ENCODE measurements at places on chromosomes 1 and 21. TPM values are rescaled to one million over a fixed set of nuclear protein-coding genes. Genes with fewer than 3 reads are reported as not detected.

LYSMD1 gene
- total RNA-seq: 14.0 TPM

LRP8 gene
- 4.4 TPM for total RNA-seq

CBR3 gene
- not detected for total RNA-seq

MCOLN2 gene
- total RNA-seq: 0.16 TPM

LCE3A gene
- total RNA-seq: not detected

NPPB gene
- total RNA-seq: 9.1 TPM

SFN gene
- total RNA-seq: 0.44 TPM

FAM177B gene
- not detected for total RNA-seq

AIM2 gene
- 2.1 TPM for total RNA-seq

GPR37L1 gene
- total RNA-seq: 0.04 TPM

DCST2 gene
- total RNA-seq: 2.2 TPM

DNA sequence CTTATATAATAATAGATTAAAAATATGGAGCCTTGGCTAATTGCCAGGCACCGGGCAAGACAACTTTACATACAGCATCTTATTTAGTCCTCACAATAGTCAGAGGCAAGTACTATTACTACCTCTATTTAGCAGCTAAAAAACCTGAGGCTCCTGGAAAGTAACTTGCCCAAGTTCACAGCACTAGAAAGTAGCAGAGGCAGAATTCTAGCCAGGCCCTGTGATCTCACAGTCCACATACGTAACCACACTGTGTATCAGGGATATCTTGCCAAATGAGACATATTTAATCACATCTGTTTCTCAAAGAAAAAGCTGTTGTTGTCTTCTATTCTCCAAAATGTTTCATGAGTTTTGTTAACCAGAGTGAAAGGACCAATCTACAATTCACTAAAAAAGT lies 378.5 kb downstream of the PLPP3 start:
- DNase-seq: no peak

- DNase-seq: no peak
Observed at GRCh38 chr1:152626744-152627143, 3.8 kb upstream of the LCE3A start.

DNA sequence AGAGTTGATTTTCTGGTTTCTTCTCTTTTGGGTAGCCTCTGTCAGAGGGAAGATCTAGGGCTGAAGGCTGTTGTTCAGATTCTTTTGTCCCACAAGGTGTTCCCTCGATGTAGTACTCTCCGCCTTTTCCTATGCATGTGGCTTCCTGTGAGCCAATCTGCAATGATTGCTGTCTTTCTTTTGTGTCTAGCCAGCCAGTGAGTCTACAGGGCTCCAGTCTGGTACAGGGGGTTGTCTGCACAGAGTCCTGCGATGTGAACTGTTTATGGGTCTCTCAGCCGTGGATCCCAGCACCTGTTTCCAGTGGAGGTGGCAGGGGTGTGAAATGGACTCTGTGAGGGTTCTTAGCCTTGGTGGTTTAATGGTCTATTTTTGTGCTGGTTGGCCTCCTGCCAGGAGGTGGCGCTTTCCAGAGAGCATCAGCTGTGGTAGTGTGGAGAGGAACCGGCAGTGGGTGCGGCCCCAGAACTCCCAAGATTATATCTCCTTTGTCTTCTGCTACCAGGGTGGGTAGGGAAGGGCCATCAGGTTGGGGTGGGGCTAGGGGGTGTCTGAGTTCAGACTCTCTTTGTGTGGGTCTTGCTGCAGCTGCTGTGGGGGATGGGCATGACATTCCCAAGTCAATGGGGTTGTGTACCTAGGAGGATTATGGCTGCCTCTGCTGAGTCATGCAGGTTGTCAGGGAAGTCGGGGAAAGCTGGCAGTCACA lies 81.3 kb upstream of the C21orf91 start:
- no peak for DNase-seq

- peak; percentile 27 for DNase-seq
Observed at GRCh38 chr1:202599669-202600431, 110.4 kb downstream of the SYT2 start.

DNA sequence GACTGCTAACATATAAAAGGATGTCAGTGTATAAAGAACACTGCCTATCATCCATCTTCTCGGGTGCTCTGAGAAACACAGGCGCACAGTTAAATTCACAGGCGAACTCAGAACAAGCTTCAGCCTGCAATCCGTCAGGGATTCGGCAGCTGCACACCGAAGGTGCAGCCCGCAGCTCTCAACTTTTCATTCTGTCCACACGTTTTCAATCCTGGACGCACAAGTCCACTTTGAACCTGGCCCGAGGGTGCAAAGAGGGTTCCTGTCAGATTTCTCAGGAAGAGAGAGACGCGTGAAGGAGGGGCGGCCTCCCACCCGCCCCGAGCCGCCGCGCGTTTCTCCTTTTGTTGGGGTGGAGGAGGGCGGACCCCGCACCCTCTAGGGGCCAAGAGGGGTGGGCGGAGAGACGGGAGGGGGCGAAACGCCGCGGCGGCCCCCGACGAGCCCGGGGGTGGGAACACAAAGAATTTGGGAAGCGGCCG lies 724 bp downstream of the DOCK7 start:
- no peak for DNase-seq

GRCh38 chr1:221230605-221231004 lies 351.4 kb downstream of the HLX start:
- no peak for DNase-seq

- no peak for DNase-seq
Observed at GRCh38 chr1:63824451-63824850, 50.6 kb downstream of the ROR1 start.

DNA sequence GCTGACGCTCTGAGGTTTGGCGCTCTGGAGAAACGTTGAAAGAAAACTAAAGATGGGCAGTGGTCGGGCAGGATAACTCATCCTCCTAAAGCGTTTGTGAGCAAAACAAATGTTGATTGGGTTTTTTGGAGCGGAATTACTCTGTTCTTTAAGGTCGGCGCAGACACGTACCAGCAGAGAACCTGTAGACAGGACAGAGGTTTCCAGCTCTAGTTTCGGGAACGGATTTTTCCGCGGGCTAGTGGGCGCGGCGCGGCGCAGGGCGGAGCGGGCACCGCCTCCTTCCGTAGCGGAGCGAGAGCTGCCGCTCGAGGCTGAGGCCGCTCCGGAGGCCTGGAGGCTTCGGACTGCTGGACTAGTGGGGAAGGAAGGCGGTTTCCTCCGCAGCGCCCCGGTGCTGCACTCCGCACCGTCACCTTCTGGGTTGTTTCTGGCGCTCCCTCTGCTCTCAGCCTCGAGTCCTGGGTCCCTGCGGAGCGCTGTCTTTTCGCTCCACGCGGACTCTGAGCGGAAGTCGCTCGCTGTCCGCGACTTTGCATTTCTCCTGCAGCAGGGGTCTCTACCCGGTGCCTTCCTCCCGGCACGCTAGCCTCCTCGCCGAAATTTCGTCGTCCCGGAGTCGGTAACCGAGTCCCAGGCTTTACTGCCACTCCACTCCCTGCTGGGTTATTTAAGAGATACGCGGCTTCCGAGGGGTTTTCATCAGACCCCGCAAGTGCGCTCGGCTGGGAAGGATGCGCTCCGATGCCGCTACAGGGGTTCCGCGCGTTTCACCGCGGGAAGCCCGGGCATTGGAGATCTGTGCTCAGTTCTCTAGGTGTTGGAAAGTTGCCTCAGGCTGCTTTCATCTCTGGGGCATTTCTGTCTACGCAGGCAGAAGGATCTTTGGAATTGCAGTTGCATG lies 7.0 kb downstream of the FOXD2 start:
- DNase-seq: no peak

- DNase-seq: no peak
Observed at GRCh38 chr1:224266915-224267856, 62.8 kb downstream of the NVL start.

DNA sequence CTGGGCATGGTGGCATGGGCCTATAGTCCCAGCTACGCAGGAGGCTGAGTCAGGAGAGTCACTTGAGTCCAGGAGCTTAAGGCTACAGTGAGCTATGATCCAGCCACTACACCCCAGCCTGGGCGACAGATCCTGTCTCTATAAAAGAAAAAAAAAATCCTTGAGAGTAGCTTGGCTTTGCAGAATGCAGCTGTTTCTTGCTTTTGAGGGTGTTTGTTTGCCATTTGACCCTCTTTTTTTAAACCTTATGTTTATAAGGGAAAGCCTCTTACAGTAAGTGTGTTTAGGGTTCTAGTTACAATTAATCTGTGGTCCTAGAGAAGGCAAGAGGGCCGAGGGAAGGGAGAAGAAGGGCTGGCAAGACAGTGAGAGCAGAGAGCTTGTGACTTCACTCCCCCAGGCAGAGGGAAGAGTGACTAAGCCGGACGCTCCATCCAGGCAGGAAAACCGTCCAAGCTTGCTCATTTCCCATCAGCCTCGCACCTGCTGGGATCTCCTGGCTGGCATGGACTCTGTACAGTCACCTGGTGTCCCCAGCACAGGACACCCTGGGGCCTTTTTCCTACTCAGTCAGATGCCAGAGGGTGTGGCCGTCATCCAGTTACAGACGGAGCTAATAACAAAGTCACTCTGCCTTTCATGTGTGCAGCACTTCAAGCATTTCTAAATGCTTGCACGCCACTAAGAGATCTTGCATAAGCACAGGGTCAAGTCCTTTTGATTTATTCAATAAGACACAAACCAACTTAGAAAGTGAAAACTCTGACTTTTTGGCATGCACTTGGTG lies 55.5 kb upstream of the PSEN2 start:
- no peak for DNase-seq

GRCh38 chr1:244060117-244060516 lies 9.0 kb downstream of the ZBTB18 start:
- DNase-seq: no peak

GRCh38 chr21:27771938-27772483 lies 805.1 kb upstream of the ADAMTS5 start:
- DNase-seq: no peak

- peak; percentile 57 for DNase-seq
Observed at GRCh38 chr1:201503397-201504176, 3.3 kb downstream of the CSRP1 start.

- no peak for DNase-seq
Observed at GRCh38 chr1:169345511-169345910, 22.1 kb downstream of the NME7 start.

GRCh38 chr1:72034827-72035226 lies 247.5 kb downstream of the NEGR1 start:
- no peak for DNase-seq

DNA sequence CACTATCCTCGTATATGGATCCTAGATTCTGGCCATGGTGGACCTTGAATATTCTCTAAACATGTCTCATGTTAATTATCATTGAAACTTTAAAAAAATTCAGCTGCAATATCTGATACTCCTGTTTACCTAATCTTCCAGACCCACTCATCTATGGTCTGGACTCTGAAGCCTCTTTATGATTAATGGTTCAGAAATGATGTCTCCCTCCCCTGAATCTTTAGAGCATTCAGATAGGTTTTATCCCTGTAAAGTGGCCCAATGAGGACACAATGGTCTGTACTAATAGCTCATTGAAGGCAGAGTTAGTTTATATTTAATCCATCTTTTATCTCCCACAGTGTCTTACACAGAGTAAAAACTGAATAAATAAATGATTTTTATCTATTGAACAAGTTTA lies 53.0 kb upstream of the DUSP10 start:
- DNase-seq: no peak

- no peak for DNase-seq
Observed at GRCh38 chr1:86733340-86733739, 29.0 kb downstream of the SH3GLB1 start.

- no peak for DNase-seq
Observed at GRCh38 chr1:207670192-207670591, 25.3 kb downstream of the CR1L start.

DNA sequence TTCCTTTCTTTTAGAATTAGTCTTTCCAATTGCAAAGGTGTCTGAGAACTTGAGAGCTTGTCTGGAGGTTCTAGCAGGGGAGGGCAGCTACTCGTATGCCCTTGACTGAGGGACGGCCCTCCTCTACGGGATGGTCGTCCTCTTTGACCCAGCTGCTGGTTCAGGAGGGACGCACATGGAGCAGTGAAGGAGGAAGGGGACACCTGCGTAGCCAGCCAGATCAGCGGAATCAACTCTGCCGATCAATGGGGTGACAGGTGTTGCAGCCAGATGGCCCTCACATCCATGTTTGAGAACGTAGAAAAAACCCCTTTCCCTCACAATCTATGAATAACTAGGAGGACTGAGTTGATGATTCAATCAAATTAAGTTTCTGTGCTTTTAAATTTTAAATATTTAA lies 15.7 kb upstream of the A3GALT2 start:
- no peak for DNase-seq

DNA sequence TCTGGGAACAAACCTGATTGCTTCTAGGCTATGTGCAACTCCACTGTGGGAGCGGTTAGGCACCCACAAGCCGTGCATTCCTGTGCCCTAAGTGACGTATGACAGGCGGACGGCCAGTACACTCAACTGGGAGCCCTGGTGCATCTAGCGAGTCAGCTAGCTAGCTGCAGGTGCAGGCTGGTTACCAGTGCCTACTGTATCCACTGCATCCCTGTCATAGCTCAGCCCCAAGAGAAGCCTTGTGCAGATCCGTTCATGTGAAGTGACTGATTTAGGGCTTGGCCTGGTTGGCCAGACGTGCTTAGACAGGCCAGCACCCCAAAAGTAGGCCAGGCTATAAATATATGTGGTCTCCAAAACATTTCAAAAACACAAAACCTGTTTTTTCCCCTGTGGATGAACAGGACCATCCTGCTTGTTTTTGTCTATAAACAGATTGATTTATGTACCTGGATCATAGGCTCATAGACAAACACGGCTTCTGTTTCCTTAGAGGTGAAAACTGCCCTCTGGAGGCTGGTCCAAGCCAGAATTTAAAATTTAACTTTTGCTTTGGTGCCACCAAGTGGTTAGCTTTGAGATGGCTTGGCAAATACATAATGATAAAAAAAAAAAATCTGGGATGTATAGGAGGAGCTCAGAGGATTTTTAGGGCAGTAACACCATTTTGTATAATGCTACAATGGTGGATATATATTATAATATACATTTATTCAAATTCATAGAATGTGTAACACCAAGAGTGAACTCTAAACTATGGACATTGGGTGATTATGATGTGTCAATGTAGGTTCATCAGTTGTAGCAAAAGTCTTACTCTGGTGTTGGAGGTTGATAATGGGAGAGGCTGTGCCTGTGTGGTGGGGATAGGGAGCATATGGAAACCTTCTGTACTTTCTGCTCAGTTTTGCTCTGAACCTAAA lies 68.5 kb downstream of the GIPC2 start:
- DNase-seq: peak; percentile 33

DNA sequence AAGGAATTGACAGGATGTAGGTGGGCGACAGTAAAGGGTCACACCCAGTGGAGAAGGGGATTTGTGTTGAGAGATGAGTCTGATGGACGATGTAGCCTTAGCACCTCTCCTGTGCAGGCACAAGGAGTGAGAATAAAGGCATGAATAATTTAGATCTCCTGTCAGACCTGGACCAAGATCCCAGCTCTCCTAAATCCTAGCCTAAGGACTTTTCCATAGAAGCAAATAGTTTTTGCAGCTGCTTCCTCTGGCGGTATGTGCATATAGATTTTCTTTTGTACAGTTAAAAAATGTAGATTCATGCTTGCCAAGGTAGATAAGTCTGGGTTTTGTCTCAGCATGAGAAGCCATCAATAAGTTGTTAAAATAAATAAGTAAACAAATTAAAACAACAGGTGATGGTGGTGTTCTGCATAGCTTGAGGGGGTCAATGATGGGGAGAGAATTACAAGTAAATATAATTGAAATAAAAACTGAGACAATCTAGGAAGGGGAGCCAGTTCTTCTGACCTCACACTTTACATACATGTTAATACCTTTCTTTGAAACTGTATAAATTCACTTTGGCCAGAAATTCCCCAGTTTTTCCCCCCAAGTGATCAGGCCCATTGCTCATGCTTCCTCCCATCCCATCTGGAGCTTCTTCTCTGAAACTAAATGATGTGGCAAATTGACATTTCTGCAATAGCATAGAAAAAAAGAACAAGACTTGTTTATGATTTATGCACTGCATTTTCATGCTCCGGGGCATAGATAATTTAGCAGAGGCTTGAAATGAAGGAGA lies 12.4 kb upstream of the ZP4 start:
- no peak for DNase-seq

GRCh38 chr1:152517237-152517811 lies 3.0 kb downstream of the CRCT1 start:
- no peak for DNase-seq

Measured in progenitor cell of endocrine pancreas (in vitro differentiated cells).